ENCODE measurements at places on chromosomes 3 and 15. TPM values are rescaled to one million over a fixed set of nuclear protein-coding genes. Genes with fewer than 3 reads are reported as not detected.

DNA sequence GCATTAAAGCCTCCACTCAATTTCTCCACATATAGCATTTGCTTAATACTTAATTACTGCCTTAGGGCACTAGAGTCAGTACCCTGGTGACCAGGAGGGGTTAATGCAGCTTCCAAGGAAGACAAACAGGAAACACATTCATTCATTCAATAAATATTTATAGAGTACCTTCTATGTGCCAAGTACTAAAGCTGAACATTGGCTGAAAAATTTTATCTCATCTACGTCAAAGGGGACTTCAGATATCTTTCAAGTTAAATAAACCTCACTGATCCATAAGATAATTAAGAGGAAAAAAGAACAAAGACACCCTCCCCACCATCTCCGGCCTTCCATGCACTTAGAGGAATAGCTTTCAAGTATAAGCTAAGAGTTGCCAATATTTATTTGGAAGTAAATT is 156.9 kb upstream of the PRICKLE2 start:
- no peak for DNase-seq
- no peak overlapping the region for H3K4me3 ChIP-seq
- H3K27me3 ChIP-seq = no peaks in the 10 kb centered on the region
- peaks cover 4% of the 10 kb centered on the region for H3K4me1 ChIP-seq

DNA sequence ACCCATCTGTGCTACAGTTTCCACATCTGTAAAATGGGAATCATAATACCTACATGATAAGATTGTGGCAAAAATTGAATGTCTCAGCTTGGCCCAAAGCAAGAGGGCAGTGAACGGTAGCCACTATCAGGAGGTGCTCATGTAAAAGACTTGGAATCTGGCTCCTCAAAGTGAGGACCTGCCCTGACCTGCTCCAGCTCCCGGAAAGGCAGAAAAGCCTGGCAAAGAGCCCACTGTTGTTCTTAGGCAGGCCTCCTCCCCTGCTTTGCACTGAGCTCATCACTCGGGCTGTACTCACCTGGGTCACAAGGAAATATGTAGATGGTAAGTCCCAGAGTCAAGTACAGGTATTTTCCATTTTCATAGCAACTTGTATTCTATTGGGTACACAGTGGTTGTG is 250.7 kb upstream of the TBL1XR1 start:
- no peaks in the 10 kb centered on the region for H3K36me3 ChIP-seq
- H3K4me3 ChIP-seq = no peak overlapping the region
- no peaks in the 10 kb centered on the region for H3K4me1 ChIP-seq

DNA sequence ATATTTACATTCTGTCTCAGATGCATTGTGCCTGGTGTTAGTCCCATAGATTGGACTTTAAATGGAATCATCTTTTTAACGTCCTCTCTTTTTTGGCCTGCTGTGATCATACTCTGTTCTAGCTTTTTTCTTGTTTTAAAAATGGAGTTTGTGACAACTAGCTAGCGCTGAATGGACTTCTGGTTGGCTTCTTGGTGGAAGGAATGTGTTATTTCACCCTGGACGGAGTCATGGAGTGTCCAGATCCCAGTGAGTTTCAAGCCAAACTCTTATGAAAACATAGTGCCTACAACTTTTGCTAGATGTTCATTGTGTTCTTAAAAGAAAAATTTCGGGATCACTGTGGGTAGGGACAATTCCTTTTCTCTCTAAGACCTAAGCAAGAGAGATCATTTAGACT is 192.6 kb downstream of the TCF12 start:
- no peak for DNase-seq
- H3K4me3 ChIP-seq = no peak overlapping the region
- H3K4me1 ChIP-seq = peaks cover 3% of the 10 kb centered on the region
- H3K36me3 ChIP-seq = no peaks in the 10 kb centered on the region
- H3K27me3 ChIP-seq = no peaks in the 10 kb centered on the region

- no peak overlapping the region for H3K4me3 ChIP-seq
- peaks cover 70% of the 10 kb centered on the region for H3K4me1 ChIP-seq
- no peak for DNase-seq
- peak overlapping the region; percentile 59 for H3K27ac ChIP-seq
- peaks cover 13% of the 10 kb centered on the region for H3K36me3 ChIP-seq
These were observed 62.8 kb downstream of the LRIG1 start for GRCh38 chr3:66438046-66438445.

DNA sequence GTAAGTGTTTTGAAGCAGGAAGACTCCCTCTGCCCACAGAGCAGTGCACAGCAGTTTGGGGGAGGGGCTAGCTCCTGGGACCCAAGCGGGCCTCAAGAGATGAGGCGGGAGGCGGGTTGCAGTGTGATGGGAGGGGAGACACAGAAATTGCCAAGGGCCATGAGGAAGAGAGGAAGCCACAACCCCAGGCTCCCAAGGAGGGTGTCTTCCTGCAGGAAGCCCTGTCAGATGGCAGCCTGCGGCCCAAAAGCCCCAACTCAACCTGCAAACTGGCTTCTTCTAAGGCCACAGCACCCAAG is 7.3 kb upstream of the ISLR2 start:
- H3K36me3 ChIP-seq = no peaks in the 10 kb centered on the region
- H3K4me1 ChIP-seq = peaks cover 16% of the 10 kb centered on the region
- peaks cover 28% of the 10 kb centered on the region for H3K27me3 ChIP-seq
- no peak for DNase-seq
- H3K27ac ChIP-seq = no peak overlapping the region

DNA sequence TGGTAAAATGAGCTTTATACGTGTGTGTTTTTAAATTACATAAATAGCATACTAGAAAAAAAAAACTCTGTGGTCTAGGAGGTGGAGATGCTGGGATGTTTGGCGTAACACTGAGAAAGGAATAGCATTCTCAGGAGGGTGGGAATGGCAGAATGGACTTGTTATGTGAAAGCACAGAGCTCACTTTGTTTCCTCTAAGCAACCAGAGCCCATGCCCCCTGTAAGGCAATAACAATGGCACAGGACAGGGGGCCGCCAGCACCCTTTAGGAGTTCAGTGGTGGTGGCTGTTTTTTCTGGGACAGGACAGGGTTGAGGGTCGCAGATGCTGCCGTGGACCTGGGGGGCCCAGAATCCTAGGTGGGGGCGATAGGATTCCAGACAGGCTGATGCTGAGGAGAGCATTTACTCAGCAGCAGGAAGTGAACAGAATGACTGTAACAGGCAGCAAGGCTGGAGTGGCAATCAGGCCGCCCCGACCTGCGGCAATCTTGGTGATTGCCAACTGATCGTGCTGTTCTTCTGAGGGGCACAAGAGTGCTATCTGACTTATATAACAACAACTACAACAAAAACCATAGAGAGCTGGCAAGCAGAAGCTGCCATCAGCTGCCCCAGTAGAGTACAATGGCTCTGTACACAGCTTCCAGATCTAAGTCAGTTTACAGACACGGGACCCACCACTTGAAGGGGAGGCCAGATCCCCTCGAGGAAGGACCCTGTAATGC is 160.4 kb downstream of the UACA start:
- no peak overlapping the region for H3K27ac ChIP-seq
- no peaks in the 10 kb centered on the region for H3K36me3 ChIP-seq
- no peak for DNase-seq
- no peak overlapping the region for H3K4me3 ChIP-seq

GRCh38 chr15:100131321-100132224 is 210.2 kb downstream of the ADAMTS17 start:
- peaks cover 11% of the 10 kb centered on the region for H3K4me1 ChIP-seq
- peaks cover 3% of the 10 kb centered on the region for H3K36me3 ChIP-seq
- H3K4me3 ChIP-seq = no peak overlapping the region

- H3K36me3 ChIP-seq = no peaks in the 10 kb centered on the region
- no peak overlapping the region for H3K4me3 ChIP-seq
- no peak overlapping the region for H3K27ac ChIP-seq
These were observed 368.2 kb downstream of the PTPRG start for GRCh38 chr3:61929617-61930016.

GRCh38 chr3:18900994-18901393 is 247.3 kb upstream of the KCNH8 start:
- H3K36me3 ChIP-seq = no peaks in the 10 kb centered on the region
- H3K27ac ChIP-seq = no peak overlapping the region
- H3K4me1 ChIP-seq = no peaks in the 10 kb centered on the region
- no peak for DNase-seq
- no peak overlapping the region for H3K4me3 ChIP-seq

GRCh38 chr15:93170329-93170728 is 81.3 kb upstream of the RGMA start:
- no peak overlapping the region for H3K4me3 ChIP-seq
- H3K27ac ChIP-seq = no peak overlapping the region
- no peaks in the 10 kb centered on the region for H3K4me1 ChIP-seq

DNA sequence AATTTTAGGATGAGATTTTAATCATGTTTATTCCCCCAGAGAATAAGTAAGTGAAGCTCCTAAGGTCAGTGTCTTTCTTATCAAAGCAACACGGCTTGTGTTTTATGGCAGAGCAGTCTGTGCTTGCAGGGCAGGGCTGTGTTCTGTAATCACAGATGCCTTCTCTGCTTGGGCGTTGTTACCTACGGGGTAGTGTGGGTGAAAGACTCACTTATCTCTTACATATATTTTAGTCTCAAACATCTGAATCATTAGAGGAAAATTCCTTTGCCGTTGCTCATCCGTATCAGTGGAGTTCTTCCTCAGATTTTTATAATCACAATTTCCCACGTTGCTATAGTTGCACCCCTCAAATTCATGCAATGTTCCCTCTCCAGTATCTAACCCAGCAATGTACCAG is 271.7 kb upstream of the MEIS2 start:
- no peak overlapping the region for H3K27ac ChIP-seq
- no peaks in the 10 kb centered on the region for H3K4me1 ChIP-seq
- H3K27me3 ChIP-seq = no peaks in the 10 kb centered on the region

- H3K27ac ChIP-seq = no peak overlapping the region
- peaks cover 16% of the 10 kb centered on the region for H3K27me3 ChIP-seq
These were observed 6.0 kb upstream of the PIGZ start for GRCh38 chr3:196974661-196975060.

DNA sequence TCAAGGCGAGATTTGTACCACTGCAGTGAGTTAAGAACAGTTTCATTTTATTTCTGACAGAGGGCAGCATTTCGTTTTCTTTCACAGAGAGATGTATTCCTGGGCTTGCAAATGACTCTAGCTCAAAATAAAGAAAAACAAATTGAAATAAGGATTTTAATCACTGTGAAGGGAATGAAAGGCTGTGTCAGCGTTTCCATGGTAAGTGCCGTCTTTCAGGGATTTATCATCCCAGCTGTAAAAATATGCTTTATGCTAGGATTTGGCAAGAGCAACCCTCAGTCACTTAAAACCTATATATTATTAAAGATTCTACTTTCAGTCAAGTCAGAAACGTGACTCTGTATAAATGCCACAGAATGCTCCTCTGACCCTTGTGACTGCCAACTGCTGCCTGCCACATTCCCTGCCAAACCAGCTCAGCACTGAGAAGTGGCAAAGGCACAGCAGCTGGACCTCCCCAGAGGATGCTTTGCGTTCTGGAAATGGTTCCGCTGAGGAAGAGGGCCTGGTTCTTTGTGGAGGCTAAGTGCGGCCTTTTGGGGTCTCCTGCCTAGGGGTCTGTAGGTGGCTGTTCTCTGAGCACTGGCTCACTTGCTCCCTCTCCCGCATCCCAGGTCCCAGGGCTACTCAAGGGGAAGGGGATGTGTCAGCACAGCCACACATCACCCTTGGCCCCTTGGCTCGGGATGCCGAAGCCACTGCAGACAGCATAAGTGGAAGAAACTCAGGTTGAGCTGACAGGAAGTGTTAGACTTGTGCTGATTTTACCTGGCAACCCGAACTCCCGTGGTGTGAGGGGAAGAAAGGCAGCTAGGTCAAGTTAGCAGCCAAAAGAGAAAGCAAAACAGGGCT is 56.6 kb upstream of the POMGNT2 start:
- no peak overlapping the region for H3K4me3 ChIP-seq
- H3K4me1 ChIP-seq = peaks cover 11% of the 10 kb centered on the region
- H3K27me3 ChIP-seq = no peaks in the 10 kb centered on the region
- H3K36me3 ChIP-seq = no peaks in the 10 kb centered on the region

GRCh38 chr15:67879440-67880129 is 39.7 kb upstream of the RNU6-1 start:
- H3K4me1 ChIP-seq = peaks cover 6% of the 10 kb centered on the region
- no peak for DNase-seq
- H3K27ac ChIP-seq = no peak overlapping the region
- H3K36me3 ChIP-seq = no peaks in the 10 kb centered on the region
- H3K4me3 ChIP-seq = no peak overlapping the region
- no peaks in the 10 kb centered on the region for H3K27me3 ChIP-seq

- no peak for DNase-seq
- no peak overlapping the region for H3K27ac ChIP-seq
- H3K27me3 ChIP-seq = no peaks in the 10 kb centered on the region
- H3K4me1 ChIP-seq = no peaks in the 10 kb centered on the region
These were observed 34.9 kb upstream of the ST6GAL1 start for GRCh38 chr3:186895406-186895805.

DNA sequence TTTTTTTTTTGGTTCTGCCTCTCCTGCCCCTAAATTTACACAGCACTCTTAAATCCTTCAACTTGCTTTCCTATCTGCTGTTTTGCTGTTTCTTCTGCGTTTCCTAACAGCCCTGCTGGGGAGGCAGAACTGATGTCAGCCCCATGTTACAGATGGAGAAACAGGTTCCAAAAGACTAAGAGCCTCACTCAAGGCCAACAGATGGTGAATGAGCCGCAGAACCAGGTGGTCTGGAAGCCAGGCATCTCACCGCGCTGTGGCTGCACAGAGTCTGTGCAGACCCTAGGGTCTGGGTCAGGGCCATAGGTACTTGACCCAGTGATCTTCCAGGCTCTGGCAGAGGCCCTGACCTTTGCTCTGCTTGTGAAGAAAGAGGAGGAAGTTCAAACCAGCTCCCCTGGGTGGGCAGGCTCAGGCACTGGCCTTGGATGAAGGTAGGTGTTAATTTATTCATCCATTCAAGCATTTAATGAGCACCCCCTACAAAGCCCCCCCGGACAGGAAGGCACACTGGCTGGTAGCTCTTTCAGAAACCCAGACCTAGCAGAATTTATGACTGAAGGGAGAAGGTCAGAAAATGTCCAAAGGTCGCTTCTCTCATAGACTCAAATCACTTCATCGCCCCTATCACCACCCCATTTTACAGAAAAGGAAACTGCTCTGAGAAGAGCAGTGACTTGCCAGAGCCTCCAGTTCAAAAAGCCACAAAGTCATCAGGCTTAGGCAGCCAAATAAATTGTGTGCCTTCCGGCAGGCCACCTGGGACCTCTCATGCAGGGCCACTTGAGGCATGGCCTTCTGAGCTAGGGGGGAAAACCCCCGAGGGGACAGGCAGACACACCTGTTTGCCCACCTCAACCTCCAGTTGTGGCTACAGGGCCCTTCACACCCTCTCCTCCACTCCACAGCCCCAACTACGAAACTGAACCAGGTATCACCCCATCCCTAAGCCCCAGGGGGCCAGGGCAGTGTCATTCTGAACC is 2.7 kb downstream of the CHDH start:
- peaks cover 47% of the 10 kb centered on the region for H3K4me1 ChIP-seq
- no peak overlapping the region for H3K4me3 ChIP-seq
- peaks cover 14% of the 10 kb centered on the region for H3K27me3 ChIP-seq
- DNase-seq = no peak
- H3K27ac ChIP-seq = peak overlapping the region; percentile 33

Gene DNAH12
- polyA plus RNA-seq = 6.1 TPM

Gene P3H2
- 9.7 TPM for polyA plus RNA-seq

Gene SCAANT1
- polyA plus RNA-seq = 0.93 TPM

Gene SEMA5B
- 57.3 TPM for polyA plus RNA-seq

Gene IL20RB
- 0.60 TPM for polyA plus RNA-seq

Gene LSAMP
- polyA plus RNA-seq = 174 TPM

Gene ASB14
- 1.4 TPM for polyA plus RNA-seq

Gene MTMR10
- 29.6 TPM for polyA plus RNA-seq

Gene CYP11A1
- 1.7 TPM for polyA plus RNA-seq

Gene KLHL18
- polyA plus RNA-seq = 29.0 TPM

Gene ARHGEF3
- polyA plus RNA-seq = 22.3 TPM
